ENCODE measurements at places on chromosomes 11 and 22.

DNA sequence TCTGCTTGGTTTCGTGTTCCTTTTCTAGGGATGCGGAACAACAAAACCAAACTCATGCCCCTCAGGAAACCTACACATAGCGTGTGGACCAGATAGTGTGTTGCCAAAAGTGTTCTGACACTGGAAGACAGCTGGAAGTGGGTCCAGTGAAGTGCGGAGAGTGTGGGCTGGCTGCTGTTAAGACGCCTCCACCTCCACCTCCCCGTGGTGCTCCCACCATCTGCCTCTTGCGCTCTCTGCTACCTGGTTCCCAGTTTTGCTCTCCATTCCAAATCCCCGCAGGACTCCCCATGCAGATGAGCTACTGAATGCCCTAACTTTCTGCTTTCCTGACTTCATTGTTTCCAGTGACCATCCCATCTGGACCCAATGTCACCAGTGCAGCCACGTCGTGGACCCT is 51.8 kb downstream of the NCAPD3 start:
- no peak for DNase-seq

DNA sequence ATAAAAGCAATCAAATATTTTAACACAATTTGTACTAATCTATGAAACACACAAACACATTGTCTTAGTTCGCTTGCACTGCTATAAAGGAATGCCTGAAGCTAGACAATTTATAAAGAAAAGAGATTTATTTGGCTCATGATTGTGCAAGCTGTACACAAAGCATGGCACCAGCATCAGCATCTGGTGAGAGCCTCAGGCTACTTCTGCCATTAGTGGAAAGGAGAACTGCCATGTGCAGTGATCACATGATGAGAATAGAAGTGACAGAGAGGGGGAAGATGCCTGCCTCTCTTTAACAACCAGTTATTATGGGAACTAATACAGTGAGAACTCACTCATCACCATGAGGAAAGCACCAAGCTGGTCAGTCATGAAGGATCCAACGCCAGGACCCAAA is 105.1 kb downstream of the GUCY1A2 start:
- no peak for DNase-seq

DNA sequence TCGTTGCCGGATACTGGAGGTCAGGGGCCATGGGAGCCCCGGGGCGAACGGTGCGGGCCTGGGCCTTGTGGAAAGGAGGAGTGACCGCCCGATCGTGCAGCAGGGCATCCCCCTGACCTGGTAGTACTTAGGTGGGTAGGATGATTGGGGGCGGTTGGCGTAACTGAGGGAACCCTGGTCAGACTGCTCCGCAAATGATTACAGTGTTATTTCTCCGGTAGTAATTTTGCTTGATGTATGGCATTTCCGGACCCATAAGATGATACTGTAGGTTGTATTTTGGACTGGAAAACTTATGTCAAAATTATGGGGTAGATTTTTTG is 762 bp downstream of the MTMR3 start:
- DNase-seq, result no peak

DNA sequence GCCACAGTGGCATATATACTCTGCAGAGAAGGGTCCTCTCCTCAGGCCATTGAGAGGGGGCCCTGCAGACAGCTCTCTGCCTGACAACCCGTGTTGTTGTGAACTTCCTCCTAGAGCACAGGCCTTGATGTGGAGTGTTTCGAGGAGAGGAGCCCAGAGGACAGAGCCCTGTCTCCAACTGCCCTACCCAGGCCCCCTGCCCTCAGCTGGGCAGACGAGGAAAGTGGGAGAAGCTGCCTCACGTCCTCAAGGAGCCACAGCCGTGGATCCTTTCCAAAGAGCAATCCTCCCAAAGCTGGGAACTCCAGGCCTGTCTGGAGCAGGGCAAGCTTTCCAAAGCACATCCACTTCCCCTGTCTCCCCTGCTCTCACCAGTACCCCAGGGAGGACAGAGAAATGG is 10.7 kb downstream of the LMO1 start:
- no peak for DNase-seq

DNA sequence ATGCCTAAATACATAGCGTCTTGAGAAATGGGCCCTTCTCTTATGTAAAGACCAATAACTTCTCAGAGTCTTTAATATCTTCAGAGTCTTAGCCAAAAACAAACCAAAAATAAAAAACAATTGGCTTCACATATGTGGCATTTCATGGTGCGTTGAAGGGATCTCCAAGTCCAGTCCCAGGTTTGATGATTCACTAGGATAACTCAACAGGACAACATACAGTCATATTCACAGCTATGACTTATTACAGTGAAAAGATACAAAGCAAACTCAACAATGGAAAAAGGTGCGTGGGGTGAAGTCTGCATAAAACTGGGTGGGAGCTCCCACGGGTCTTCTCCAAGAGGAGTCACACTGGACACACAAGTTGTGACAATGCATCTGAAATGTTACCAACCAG is 12.6 kb downstream of the SYTL2 start:
- DNase-seq, result no peak

DNA sequence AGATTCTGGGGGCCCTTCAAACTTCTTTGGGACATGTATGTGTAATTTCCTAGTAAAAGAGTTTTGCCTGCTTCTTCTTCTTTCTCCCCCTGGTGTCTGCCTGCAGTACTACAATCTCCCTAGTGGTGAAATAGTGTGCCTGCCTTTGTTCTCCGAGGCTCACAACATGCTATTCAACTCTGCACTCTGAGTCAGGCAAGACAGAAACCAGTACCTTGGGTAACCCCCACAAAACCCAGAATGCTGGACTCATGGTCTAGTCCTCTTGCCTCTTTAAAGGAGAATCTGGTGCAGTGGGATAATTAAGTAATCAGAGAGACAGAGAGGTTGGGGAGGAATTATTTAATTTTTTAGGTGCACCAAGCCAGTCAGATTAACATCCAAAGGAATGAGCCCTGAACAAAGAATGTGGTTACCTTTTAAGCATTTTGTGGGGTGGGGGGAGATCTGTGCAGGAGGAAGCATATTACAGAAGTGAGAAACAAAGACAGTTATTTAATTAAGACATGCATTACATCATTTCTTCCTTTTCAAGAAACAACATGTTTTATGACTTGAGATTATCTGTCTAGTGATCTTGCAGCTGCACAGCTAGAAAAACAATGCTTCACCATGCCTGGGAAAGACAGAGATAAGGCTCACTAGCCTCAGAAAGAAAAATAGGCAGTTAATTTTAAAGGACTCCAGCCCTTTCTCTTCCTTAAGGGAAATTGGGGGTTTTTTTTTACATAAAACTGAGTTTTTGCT is 11.0 kb upstream of the MS4A6A start:
- peak; percentile 51 for DNase-seq

DNA sequence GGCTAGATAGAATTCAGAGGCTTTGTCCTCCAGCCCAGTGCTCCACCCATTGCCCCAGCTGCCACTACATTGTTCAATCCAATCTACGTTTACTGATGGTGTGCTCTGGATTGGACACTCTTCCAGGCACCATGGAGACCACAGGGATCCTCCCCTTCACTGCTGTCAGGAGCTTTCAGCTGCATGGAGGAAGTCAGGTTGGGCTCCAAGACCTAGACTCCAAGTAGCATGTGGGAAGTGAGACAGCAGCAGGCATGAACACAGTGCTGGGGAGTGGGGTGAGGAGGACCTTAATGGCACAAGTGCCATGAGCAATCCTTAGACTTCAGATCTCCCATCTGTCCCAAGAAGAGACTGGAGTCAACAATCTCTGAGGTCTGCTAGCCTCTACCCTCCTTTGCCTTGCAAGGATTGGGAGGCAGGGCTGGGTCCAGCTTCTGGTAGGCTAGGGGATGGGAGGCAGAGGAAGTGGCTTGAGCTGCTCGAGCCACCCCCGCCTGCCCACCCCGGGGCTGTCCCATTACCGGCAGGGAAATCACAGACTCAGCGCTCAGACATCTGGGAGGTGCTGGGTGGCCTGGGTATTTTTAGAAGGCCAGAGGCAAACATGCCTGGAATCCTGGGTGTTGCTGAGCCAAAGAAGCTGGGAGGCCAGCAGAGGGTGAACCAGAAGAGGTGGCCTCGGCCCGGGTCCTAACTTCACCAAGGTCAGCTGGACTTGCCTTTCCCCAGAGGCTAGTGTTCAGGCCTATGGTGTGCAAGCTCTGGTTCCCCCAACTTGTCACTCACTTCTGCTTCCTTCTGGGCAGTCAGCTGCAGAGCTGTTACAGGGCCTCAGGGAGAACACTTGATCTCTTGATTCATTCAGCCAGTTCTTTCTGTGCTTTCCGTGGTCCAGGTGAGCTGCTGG is 15.2 kb upstream of the FCHSD2 start:
- DNase-seq, result peak; percentile 68

GRCh38 chr22:42353883-42354727 is 78.1 kb downstream of the NFAM1 start:
- DNase-seq, result no peak

DNA sequence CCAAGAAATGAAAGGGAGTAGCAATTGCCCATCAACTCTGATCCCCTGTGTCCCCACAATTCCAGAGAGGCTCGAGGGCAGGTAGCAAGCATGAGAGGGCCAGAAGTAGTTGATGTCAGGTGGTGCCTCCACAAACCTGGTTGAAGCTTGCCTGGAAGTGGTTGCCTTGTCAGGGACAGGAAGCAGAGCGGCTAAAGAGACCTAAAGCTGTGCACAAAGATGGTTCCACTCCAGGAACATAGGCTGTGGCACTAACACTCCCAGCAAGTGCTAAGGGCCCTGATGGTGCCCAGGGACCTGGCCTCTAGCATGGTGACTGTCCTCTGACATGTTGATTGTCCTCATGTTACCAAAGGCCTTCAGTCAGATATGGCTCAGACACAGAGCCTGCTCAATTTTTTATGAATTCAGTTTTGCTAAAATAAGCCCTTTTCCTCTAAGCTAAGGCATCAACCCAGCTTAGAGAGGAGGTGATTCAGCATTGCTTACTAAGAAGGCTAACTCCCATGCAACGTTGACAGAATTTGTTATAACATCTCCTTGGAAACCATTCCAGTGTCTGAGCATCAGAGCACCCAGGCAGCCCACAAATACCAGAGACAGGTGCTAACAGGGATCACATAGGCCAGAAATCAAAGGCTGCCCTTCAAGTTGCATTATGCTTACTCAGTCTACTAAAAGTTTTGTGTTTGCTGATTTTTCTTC is 196.3 kb upstream of the ARHGAP20 start:
- DNase-seq, result no peak

DNA sequence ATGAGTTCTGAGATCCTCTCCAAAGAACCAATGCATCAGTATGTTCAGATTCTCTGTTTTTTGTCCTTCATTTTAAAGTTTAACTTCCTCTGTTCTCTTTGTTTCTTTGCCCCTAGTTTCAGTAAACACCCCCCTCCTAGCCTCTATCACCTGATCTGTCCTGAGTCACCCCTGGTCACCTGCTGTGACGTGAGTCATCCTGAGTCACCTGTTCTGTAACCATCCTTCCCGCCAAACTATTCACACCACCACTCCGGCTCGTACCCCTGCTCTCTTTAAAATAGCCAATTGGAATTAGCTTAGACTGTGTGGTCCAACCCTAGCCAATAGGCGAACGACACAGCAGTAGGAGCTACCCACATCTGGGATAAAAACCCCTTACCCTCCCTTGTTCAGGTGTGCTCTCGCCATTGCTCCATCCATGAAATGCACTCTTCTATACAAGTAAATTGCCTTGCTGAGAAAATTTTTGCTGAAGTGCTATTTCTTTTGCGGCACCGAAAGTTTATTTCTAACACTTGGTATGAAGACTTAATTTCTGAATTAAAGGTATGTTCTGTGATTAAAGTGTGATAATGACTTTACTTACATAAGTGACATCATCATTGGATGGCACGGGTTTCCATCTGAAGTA is 318.4 kb downstream of the AASDHPPT start:
- no peak for DNase-seq

GRCh38 chr22:22717664-22718063 is 73.2 kb downstream of the GGTLC2 start:
- no peak for DNase-seq

DNA sequence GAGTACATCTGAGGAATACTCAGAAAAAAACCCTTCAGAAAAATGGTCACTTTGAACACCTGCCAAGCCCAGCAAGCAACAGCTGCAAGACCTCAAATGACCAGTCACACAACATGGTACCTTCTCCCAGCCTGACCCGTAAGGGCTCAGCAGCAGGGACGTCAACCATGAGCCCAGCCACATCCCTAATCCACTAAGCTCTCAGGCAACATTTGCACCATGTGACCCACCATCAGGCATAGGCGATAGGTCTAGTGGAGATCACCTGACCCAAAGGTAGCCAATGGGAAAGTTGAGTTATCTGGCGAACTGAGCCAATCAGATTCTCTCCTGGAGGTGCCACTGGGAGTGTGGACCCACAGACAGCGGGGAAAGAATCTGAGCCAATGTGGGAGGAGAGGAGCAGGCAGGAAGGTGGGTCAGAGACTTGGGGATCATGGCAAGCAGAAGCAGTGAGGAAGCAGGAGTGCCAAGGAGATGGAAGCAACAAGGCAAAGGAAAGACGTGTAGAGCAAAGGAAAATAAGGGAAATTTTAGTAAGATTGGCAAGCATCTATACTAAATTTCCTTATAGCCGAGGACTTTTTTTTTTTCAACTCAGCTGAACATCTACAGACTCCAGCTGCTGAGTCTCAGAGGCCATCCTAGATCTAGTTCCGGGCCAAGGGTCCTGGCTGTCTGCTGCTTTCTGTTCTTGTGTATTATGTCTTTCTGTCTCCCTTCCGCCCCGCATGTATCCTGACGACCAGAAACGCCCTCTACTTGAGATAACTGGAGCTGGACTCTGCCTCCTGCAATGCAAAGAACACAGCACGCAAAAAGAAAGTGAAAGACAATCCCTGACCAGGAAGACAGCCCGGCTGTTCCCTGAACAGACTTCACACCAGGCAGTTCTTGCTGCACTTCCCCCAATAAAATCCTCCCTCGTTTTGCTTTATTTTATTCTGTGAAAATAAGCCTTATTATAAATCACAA is 11.0 kb upstream of the PLAAT2 start:
- DNase-seq, result no peak

GRCh38 chr22:43320943-43321900 is 21.9 kb downstream of the SCUBE1 start:
- DNase-seq, result no peak

DNA sequence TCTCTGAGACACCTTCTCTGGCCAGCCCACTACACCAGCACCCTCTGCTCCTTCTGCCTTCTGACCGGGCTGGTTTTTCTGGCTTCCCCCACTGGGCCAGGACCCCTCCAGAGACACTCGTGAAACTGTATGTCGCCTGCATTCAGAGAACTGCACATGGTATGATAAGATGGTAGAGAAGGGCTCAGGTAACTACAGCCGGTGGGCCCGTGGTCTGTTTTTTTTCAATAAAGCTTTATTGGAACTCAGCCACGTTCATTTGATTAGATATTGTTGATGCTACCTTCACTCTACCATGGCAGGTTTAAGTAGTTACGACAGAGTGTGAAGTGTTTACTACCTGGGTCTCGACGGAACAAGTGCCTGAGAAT is 514.0 kb downstream of the TBC1D22A start:
- DNase-seq, result no peak

GRCh38 chr11:118889797-118890196 is 6.1 kb downstream of the CXCR5 start:
- no peak for DNase-seq

DNA sequence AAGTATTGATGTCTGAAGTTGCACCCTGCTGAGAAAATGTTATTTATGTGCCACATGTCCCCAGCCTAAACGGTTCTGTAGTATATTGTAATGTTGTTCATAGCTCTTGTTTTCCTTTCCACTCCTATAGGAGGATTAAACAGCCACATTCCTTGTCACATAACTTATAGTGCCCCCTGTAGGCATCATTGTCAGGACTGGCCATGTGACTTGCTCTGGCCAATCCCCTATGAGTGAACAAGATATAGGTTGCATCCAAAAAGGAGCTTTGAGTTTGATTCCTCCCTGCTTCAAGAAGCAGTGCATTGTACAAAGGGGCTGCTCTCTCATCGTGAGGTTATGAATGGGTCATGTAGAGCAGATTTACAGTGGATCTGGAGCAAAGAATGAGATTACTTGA is 717.6 kb upstream of the ANO5 start:
- DNase-seq, result no peak
